ENCODE measurements at places on chromosomes 3 and 15.

GRCh38 chr15:75021341-75021740 lies 2.0 kb upstream of the PPCDC start:
- no peak for DNase-seq

DNA sequence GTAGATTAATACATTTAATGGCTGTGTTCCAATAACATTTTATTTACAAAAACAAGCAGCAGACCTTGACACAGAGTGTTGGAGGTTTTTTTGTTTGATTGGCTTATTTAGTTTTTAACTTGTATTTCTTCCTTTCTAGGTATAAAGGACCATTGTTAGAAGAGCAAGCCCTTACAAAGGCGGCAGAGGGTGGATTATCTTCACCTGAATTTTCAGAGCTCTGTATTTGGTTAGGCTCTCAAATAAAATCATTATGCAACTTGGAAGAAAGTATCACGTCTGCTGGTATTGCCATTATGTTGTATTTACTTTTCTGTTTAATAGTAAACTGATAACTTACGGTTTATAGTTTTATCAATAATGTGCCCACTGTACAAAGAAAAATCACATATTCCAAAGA lies 10.0 kb downstream of the FAM98B start:
- no peak for DNase-seq

DNA sequence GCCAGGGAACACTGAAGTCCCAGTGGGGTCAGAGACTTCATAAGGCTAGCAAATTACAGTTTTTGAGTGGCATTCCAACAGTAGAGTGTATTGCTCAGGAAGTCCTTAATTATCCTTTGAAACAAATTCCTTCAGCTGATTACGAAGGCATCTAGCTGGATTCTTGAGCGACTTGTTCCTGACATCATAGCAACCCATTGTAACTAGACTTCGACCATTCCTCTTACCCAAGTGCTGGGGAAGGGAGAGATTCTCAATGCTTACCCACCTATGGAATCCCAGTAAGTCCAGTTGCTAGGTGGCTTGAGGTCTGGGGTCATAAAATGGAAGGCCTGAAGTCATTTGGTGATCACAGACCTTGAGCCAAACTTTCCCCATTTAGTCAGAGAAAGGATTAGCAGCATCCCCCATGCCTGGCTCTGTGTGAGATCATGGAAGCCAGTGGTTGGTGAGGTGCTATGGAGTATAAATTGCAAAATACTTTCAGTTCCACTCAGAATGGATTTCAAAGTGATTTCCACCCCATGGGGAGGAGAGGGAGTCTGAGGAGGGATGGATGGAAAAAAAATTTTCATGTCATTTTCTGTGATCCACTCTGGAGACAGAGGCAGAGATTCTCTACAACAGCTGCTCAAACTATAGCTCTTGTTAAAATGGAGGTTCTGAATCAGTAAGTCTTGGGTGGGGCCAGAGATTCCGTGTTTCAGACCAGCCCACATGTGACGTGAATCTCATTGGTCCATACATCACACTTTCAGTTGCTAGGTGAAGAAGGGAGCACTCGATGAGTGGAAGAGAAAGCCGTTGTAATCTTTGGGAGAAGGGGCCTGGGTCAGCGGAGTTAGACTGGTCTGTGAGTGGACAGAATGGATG lies 45.7 kb downstream of the CD86 start:
- no peak for DNase-seq

DNA sequence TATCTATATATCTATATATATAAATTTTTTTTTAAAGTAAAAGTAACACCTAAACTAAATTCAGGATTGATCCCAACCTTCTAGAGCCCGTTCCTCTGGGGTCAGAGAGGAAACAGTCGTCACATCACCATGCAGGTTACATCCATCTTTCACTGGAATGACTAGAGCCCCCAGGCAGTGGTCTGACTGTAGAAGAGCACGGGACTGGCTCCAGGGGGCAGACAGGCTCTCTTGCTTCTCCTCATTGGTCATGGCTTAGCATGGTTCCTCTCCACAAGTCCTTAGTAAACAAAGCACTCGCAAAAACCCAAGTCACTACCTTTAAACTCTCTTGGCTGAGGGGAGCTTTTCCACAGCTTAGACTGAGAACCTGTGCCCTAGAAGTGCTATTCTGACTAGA lies 110.5 kb downstream of the NR2F2 start:
- no peak for DNase-seq

GRCh38 chr15:62584301-62585235 lies 419.5 kb upstream of the C2CD4B start:
- DNase-seq, result no peak

- no peak for DNase-seq
Measured at GRCh38 chr3:105821433-105821832, 47.4 kb downstream of the CBLB start.

DNA sequence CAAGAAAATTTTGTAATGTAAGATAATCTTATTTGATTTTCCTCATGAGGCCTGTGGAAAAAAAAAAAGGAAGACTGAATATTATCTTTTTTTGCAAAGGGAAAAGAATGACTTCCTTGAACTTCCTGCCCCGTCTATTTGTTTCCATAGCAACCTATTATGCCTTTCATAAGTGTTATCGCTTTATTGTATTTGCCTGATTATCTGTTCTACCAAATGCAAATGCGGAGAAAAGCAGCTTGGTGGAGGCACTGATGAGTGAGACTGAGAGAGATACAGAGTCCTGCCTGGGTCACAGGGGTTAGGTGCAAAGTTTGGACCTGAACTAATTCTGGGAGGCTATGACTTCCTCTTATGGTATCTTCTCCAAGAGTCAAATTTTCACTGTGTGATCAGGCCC lies 334.0 kb upstream of the KCNMB2 start:
- no peak for DNase-seq

GRCh38 chr3:18575573-18575972 lies 150.4 kb upstream of the SATB1 start:
- DNase-seq, result no peak

- DNase-seq, result no peak
Measured at GRCh38 chr3:13249664-13250390, 170.3 kb downstream of the NUP210 start.

DNA sequence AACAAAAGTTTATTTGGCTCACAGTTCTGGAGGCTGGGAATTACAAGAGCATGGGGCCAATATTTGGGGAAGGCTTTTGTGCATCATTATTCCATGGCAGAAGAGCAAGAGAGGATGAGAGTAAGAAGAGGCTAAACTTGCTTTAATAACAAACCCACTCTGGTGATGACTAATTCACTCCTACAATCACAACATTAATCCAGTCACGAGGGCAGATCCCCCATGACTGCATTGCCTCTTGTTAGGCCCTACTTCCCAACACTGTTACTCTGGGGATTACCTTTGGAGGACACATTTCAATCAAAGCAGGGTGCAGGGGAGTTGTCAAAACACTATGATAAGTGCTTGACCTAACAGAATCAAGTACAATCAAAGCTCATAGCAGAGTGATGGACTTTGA lies 181.7 kb downstream of the BBX start:
- no peak for DNase-seq

- DNase-seq, result no peak
Measured at GRCh38 chr3:15215996-15216395, 9.9 kb downstream of the CAPN7 start.

DNA sequence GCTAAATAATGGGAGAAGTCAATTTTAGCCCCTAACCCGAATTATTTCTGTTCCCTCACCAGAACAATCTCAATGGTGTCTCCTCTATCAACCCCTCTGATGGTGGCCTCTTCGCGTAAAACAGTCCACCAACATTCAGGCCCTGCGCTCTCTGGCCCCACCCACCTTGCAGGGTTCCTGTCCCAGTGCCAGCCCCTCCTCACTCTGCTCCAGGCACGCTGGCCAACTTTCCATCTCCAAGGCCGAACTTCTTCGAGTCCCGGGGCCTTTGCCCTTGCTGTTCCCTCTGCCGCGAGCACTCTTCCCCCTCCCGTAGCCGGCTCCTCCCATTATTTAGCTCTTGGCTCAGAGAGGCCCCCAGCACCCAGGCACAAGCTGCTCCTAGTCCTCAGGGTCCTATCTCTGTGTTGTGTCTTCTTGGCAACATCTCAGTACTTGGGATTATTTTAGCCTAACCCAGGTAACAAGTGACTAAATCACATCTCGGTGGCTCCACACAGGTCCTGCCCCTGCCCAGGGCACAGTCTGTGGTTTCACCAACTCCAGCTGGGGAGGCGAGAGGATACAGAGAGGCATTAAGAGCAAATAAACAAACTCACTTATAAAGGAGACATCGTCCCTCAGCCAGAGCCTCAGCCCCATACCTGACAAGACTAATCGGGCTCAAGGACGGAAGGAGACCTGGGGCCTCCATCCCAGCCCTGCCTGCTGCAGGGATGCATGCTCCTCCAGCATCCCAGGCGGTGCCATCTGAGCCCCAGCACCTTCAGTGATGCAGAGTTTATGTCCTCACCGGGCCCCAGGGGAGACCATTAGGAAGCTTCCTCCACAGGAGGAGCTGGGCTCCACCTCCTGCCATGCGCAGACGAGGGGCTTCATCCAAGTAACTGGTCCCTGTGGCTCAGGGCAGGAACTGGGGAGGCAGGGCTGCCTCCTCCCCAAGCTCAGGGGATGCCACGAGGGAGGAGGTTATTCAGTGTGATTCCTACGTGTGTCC lies 19.7 kb upstream of the IQSEC1 start:
- no peak for DNase-seq

DNA sequence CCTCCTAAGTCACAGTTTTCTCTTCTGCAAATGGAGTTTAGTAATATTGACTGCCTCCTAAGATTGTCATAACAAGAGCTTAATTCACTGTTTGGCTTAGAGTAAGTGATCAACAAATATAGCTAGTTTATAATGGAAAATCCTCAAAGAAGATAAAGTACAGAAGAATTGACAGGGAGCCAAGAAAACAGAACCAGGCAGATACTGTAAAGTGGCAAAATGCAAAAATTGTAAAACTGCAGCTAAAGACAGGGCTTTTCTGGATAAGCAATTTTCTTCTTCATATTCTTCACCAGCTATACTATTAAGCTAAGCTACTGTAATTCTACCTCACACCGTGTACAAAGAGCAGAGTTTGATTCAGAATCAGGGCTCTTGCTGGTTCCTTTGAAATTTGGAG lies 148.6 kb downstream of the ARPP21 start:
- DNase-seq, result no peak

DNA sequence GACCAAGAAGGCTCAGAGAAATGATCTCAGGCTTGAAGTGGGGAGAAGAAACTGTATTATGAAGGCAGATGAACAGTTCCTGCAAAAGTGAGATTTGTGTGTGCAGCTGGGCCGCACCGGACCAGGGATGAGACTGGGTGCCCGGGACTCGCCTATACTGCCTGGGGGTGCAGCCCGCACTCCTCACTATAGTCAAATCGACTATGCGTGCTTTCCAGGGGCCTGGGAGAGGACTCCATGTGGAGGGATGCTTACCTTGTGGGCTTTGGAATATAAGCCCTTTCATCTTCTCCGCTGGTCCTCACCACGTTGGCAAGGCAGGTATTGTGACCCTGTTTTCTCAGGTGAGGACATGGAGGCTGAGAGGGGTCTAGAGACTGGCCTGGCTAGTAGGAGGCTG lies 32.9 kb upstream of the APOD start:
- no peak for DNase-seq

GRCh38 chr15:66603301-66604179 lies 37.7 kb upstream of the LCTL start:
- DNase-seq, result peak; percentile 41

- peak; percentile 71 for DNase-seq
Measured at GRCh38 chr15:70488002-70488605, 275.3 kb downstream of the UACA start.

GRCh38 chr3:4772171-4772804 lies 206.9 kb upstream of the BHLHE40 start:
- peak; percentile 52 for DNase-seq

DNA sequence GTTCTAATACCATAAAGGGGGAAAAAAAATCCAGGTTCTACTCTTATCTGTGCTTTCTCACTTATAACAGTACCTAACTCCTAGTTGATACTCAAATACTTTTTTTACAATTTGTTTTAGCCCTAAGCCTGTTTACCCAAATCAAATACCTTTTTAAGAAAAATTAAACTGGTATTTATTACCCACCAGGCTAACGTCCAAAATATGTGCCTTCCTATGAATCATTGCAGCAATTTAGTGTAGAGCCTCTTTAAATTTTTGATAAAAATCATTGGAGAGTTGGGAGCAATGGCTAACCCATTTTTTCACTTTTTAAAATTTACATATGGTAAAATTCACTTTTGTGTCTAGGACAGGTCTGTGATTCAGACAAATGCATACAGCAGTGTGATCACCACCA lies 27.9 kb downstream of the FILIP1L start:
- DNase-seq, result no peak

DNA sequence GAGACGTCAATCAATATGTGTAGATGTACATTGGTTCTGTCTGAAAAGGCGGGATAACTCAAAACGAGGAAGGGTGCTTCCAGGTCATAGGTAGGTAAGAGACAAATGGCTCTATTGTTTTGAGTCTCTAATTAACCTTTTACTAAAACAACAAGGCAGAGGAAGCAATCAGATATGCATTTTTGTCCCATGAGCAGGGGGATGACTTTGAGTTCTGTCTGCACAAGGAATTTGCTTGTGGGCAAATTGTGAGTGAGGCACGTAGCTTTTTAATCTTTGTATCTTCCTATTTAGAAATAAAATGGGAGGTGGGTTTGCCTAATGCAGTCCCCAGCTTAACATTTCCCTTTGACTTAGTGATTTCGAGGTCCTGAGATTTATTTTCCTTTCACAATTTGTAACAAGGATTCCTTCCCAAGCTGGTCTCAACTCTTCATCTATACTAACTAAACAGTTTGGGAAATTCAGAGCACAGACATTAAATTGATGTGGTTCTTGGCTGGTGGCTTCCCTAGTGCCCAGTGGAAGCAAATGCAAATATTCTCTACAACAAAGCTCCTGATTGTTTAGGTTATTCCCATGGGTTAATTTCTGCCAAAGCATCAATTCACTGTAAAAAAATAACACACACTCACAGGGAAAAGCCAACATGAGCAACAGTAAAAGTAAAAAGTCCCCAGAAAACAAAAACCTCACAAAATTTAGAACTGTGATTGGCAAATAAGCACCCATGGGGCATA lies 738.8 kb upstream of the SGO1 start:
- no peak for DNase-seq

DNA sequence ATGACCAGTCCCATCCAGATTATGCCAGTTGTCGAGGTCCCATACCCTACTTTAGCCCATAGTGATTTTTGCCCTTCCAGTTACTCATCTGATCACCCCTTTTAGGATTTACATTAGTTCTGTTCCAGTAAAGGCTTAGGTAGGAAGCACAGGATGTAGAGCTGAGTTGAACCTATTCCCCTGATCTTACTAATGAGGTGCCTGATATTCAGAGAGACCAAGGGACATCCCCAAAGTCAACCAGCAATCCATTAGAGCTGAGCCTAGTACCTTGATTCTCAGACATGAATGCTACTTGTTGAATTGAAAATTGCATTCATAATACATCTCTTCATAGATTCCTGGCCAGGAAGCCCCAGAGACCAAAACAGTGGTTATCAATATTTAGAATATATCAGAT lies 24.7 kb downstream of the CTDSPL start:
- no peak for DNase-seq

Measured in NCI-H226 (cell line).